ENCODE measurements at places on chromosomes 7 and 10. TPM values are rescaled to one million over a fixed set of nuclear protein-coding genes. Genes with fewer than 3 reads are reported as not detected.

Gene CYP3A4
- total RNA-seq = not detected

Gene CNNM2
- 10.4 TPM for total RNA-seq

Gene PIK3AP1
- total RNA-seq = 9.7 TPM

Gene HSPA12A
- 41.1 TPM for total RNA-seq

Gene TAS2R5
- total RNA-seq = 1.8 TPM

Gene PLXDC2
- 45.0 TPM for total RNA-seq

Gene LRIT1
- total RNA-seq = not detected

Gene DKK1
- total RNA-seq = 5.3 TPM

Gene CH25H
- total RNA-seq = 1.2 TPM

Gene COBL
- 5.1 TPM for total RNA-seq
